SW480 (cell line): ENCODE measurements at places on chromosomes 2 and 18.
A peak's percentile ranks its signal among the peaks of the same experiment; 100 is the strongest.

DNA sequence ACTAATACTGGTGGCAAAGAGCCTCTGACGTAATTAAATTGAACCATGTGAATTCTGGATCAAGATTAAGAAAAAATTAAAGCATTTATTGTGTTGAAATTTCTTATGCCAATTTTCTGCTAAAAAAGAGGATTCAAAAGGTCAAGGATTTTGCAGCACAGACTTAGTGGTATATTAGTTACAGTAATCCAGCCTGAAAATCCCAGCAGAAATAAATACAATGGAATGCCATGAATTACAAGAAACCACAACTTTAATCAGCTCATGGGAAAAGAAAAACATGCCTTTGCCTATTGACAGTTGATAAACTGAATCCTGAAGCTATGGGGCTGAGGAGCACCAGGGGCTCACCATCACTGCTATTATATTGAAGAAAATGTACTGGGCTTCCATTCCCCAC, 114.8 kb upstream of the SATB2 start:
- DNase-seq: no peak

DNA sequence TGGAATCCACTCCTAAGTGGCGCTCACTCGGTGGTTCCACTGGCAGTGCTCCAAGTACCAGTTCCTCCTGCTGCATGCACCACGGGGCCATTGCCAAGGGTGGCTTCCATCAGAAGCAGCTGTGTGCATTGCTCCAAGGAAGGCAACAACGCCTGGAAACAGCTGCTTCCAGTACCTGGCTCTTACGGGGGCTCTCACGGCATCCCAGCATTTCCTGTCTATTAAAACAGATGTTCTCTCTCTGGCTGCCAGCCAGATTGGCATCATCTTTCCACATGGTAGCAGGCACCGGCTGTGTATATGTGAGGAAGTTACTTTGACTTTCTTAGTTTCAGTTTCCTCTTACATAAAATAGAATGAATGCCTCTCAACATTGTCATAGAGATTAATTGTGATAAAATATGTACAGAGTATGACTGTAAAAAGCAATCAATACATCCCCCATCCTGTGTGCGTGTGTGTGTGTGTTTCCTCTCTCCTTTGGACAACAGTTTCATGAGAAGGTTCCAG, 84.9 kb downstream of the CMPK2 start:
- no peak for DNase-seq

GRCh38 chr2:73172963-73173362, 29.4 kb upstream of the NOTO start:
- DNase-seq: peak; percentile 29

DNA sequence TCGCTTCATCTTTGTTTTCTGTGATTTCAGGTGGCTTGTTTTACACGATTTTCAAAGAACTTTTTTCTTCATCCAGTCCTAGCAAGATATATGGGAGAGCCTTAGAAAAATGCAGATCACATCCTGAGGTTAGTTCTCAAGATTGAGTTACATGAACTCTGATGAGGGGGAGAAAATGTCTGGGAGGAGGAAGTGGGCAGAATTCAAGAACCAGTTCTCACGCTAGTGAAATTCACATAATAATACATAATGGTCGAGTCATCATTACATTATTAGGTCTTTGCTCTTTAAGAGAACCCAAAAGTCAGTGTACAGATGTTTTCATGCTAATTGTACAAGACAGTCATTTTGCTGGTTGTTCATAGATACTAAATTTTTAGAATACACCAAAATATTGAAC, 7.0 kb downstream of the TIMM21 start:
- no peak for DNase-seq

GRCh38 chr2:101776172-101777043, 78.9 kb downstream of the MAP4K4 start:
- DNase-seq: no peak

- DNase-seq: no peak
These were observed 193.4 kb downstream of the TMEM247 start for GRCh38 chr2:46672752-46673151.

GRCh38 chr2:20955277-20956026, 88.4 kb downstream of the APOB start:
- DNase-seq: no peak

DNA sequence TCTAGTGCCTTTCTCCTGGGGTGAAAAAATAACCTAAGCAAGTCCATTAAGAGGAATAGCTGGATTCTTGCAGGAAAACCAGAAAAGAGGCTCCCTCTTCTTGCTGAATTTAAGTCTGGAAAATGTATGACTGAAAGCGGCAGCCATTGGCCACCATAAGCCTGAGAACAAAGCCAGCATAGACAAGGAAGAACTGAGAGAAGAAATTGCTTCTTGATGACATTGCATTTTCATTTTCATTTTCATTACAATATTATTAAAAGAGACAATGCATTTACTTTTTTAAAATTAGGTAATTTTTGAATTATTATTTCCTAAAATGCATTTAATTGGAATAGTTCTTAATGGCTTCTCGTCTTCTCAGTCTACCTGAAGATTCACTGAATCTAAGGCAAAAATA, 1157.5 kb upstream of the ZEB2 start:
- DNase-seq: no peak

DNA sequence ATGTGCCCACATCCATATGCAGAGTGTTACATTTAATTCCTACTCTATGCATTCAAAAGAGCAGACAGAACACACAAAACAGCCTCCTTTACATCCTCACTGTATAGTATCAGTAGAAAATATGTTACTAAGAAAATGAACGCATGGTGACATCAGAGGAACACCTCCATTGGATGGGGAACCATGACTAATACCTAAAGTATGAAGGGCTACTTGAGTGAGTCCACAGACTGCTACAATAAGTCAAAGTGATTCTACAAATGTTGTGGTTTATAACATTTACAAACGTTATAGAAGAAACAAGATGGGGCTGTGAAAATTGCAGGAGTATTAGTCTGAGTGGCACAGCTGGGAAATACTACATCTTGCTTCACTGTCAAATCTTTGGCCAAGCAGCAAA, 1830.9 kb upstream of the PIK3C3 start:
- DNase-seq: peak; percentile 8

GRCh38 chr2:200379481-200380090, 73.1 kb downstream of the SPATS2L start:
- DNase-seq: no peak

GRCh38 chr2:214180686-214181085, 230.2 kb upstream of the VWC2L start:
- DNase-seq: no peak

GRCh38 chr18:67731851-67732250, 215.3 kb upstream of the DSEL start:
- no peak for DNase-seq

DNA sequence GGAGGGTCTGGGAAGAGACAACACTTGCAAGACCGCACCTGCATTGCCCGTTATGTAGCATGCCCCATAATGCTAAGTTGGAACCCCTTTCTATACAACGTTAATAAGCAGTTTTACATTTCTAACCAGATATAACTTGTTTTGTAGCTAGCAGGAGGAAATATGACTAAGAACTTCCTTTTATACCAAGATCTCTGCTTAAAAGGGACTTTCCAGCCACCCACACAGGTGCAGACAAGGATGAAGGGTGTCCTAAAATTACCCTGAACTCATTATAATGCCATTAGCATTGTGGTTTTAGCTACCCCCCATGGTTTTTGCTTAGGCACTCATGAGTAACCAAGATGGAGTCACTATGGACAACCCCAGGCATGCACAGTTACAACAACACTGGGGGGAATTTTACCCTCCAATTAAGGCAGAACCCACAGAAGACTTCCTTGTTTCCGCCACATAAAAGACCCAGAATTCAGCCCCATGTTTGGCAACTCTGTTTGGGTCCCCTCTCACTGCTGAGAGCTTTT, 362.8 kb downstream of the CBLN2 start:
- no peak for DNase-seq

GRCh38 chr2:44351676-44352075, 9.6 kb downstream of the PREPL start:
- DNase-seq: no peak

DNA sequence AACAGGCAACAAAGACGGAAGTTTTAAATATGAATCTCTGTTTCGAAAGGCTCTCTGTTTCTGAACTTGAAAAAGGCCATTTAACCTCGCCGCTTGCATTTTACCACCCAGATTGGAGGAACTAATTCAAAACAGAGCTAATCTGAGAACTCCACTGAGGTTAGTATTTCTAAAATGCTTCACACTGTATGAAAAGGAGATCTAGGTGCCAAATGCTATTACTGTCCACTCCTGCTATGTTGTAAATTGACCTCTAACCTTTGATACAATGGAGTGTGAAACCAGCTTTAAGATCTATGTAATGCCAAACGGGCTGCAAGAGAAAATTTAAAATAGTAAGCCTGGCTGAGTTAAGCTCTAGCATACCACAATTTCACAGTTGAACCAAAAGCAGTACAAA, 364.5 kb downstream of the IRS1 start:
- DNase-seq: no peak

DNA sequence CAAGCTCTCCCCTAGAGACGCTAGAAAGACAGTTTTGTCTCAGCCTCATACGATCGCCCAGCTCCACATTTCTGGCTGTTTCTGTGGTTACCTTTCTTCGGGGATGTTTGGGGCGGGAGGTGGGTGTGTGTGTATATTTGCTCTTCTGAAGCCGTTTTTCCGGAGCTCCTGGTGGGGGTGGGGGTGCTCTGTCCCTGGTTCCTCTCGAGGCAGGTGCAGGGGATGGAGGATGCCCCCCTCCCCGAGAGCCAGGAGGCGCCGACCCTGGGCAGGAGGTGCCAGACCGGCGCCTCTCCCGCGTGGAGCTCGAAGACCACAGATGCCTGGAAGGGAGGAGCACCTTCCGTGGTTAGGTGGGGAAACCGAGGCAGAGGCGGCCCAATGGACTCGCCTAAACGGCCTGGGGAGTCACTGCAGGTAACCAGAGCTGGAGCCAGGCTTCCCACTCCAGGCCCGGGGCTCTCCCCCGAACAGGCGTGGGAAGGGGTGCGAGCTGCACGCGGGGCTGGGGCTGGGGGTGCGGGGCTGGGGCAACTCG, 694 bp upstream of the HPCAL1 start:
- peak; percentile 52 for DNase-seq

DNA sequence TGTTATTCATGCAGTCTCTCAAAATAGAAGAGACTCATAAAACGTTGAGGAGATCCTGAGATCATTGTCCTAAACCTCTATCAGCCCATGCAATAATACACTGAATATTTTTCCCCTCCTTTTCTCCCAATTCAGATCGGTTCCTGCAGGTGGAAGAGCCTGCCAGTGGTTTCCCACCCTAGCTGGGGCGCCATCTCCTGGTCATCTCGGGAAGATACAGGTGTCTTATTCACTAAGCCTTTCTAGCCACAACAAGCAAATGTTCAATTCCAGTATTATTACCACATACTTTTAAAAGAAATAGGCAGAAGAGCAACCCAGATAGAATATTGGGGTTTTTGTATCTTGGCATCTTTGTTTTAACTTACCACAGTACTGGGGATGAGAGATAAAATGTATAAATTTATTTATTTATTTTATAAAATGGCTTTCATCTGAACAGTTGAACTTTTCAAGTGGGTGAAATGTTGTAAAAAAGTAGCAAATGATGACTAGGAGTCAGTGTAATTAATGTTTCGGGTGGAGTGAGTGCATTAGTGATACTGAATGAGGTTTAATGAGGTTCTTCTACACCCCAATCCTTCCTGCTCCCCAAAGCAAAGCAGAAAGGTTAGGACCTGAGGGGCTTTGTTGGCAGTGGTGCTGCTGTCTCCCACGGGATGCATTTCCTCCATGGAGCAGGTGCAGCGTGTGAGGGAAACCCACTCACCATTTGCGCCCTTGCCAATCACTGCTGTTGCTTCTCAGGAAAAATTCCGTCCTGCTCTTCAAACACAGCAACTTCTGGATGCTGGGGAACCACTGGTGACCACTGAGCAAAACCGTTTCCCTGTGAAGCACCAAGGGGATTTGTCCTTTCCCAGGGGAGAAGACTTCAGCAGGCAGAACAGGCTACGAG, 147.1 kb upstream of the FHL2 start:
- DNase-seq: peak; percentile 69

- no peak for DNase-seq
These were observed 7.8 kb downstream of the SOX11 start for GRCh38 chr2:5699963-5700362.

DNA sequence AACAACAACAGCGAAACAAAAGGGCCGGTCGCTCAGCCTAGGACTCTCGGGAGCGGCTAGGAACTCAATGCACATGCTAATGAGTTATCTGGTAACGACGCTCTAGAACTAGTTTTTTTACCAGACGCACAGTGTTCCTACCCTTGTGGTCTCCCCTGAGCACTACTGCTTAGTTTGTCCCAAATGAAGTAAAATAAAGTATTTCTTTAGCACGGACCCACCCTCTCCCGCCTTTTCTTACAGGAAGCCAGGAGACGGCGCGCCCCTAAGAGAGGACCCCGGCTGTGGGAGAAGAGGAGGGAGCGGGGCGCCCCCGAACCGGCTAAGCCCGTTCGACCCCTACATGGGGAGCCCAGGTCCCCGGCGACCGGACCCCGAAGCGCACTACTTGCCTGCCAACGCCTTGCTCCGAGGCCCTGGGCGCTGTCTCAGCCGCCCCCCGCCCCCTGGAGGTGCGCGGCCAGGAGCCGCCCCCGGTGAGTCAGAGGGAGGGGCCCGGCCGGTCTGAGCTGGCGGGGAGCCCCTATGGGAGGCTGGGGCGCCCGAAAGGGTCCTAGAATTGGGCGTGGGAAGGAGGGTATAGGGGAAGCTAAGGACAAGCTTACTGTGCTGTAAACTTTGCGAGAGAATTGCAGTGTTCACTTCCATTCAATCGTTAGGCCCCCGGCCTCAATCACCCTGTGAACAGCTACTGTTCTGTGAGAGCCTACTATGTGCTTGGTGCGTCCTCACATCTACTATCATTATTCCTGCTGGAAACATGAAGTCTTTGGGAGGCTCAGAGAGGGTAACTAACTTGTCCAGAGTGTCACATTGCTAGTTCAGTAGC, 3.6 kb upstream of the CAPG start:
- peak; percentile 57 for DNase-seq

GRCh38 chr2:194765723-194766122, 891.3 kb upstream of the SLC39A10 start:
- DNase-seq: no peak

GRCh38 chr2:28119631-28120030, 229.1 kb downstream of the BABAM2 start:
- DNase-seq: no peak

- DNase-seq: no peak
These were observed 65.0 kb downstream of the SH3RF3 start for GRCh38 chr2:109193807-109194619.

GRCh38 chr18:11502368-11502767, 107.0 kb upstream of the SLC35G4 start:
- no peak for DNase-seq

DNA sequence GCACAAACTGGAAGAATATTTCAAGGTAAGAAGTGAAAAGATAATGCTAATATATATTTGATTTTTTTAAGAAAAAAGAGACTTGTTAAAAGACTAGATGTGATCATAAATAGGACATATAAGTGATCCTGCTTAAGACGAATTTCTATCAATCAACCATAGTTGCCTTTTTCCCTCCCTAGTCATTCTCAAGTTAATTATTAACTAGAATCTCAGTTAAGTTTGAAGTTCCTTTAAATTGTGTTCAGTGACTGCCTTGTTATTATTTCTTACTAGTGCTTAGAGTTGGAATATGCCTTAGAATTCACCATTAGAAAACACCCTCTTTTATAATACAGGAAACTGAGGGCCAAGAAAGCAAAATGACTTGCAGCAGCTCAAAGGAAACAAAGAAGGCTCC, 141.5 kb upstream of the SP5 start:
- peak; percentile 26 for DNase-seq
